Right ventricle myocardium inferior (tissue), 1 donor: ENCODE measurements at places on chromosomes 11 and 22. TPM values are rescaled to one million over a fixed set of nuclear protein-coding genes. Genes with fewer than 3 reads are reported as not detected.
A peak's percentile ranks its signal among the peaks of the same experiment; 100 is the strongest.

GRCh38 chr11:69213964-69214363, 58.2 kb downstream of the SMIM38 start:
- no peak for DNase-seq

- no peak for DNase-seq
These were observed 37.8 kb downstream of the PLEKHA7 start for GRCh38 chr11:16976379-16976778.

ZPR1 gene
- 23.3 TPM for total RNA-seq

GRCh38 chr11:132312701-132313111, 942.3 kb downstream of the NTM start:
- DNase-seq = no peak

- DNase-seq = no peak
These were observed 9.4 kb downstream of the RTN4R start for GRCh38 chr22:20258584-20259326.

ACRV1 gene
- total RNA-seq = not detected

- no peak for DNase-seq
These were observed at the start of gene OSBP2 for GRCh38 chr22:30694640-30695350. Gene OSBP2, plus strand, starts transcription at chr22:30694874. Its CDS starts 36 bp downstream, at chr22:30694910.

CCDC157 gene
- total RNA-seq = 0.46 TPM

DNA sequence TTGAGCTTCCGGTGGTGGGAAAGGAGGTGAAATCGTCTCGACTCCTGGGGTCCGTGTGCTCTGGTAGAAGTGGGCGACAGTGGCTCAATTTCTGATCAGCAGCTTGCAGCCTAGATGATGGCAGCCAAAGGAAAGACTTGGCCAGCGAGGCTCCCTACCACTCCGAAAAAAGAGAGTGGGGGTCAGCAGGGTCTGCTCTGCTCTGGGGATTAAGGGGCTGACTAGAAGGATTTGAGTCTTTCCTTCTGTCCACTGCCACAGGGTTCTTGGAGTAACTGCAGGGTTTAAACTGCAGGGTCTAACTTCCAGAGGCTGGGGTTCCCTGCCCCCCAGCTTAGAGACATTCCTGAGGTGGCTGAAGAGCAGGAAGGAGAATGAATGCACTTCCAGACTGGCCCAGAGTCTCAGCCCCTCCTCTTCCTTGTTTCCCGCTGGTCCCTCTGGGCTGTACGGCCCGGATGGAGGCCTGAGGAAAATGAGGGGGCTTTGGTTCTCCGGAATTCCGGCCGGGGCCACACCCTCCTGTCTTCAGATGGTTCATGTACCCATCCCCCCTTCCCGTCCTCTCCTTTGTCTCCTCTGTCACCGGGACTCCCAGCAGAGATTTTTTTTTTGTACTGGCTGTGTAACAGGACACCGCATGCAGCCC, 907 bp downstream of the SERPINH1 start:
- DNase-seq = no peak

DNA sequence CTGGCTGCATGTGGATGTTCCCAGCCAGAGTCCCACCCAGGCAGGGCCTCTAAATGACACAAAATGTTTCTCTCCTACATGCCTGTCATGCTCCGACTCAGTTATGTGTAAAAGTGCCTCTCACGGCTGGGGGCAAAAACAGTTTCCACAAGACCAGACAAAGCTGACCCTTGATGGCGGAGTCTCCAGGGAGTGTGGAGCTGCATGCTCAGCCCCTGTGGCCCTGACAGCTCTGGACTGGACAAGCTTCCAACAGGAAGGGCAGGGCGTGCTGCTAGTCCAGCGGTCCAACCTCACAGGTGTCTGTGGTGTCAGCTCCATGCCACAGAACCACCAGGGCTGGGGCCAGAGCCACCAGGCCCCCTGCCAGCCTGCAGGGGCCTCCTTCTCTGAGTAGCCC, 149.6 kb downstream of the CRYBB2 start:
- DNase-seq = peak; percentile 18

DNA sequence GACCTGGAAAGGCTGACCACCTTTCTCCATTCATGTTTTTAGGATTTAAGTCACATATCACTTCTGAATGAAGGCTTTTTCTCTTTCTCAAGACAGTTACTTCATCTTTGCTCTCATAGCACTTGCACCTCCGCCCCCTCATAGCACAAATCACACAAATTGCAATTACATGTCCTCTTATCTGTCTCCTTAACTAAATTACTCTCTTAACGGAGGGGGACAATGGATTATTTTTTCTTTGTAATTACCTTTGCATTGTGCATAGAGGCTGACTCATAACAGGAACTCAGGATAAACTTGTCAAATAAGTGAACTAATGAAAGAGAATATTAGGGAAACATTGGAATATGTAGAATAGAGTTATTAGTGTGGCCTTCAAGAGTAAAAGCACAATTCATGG, 94.7 kb downstream of the MUC15 start:
- DNase-seq = no peak

MPPED2 gene
- 9.7 TPM for total RNA-seq

- DNase-seq = no peak
These were observed 292.8 kb downstream of the NXPE2 start for GRCh38 chr11:114970927-114971645.

DNA sequence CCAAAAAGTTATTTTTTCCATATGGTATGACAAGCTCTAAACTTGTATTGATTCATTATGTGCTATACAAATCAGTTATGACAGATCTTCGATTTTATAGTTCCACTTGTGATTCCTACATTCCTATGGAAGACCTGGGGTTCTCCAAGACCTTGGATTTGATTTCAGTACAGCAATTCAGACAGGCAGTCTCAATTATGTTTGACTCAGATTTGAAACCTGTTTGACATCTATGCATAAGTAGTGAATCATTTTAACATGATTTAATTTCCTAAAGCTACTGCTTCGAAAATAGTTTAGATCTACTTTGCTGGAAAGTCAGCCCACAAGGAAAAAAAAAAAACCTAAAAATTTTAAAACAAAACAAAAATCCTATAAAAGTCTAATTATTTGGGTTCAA, 820.4 kb downstream of the LUZP2 start:
- DNase-seq = no peak

KDM4E gene
- total RNA-seq = not detected

- no peak for DNase-seq
These were observed 5.1 kb upstream of the RPS3 start for GRCh38 chr11:75394085-75394840.

DNA sequence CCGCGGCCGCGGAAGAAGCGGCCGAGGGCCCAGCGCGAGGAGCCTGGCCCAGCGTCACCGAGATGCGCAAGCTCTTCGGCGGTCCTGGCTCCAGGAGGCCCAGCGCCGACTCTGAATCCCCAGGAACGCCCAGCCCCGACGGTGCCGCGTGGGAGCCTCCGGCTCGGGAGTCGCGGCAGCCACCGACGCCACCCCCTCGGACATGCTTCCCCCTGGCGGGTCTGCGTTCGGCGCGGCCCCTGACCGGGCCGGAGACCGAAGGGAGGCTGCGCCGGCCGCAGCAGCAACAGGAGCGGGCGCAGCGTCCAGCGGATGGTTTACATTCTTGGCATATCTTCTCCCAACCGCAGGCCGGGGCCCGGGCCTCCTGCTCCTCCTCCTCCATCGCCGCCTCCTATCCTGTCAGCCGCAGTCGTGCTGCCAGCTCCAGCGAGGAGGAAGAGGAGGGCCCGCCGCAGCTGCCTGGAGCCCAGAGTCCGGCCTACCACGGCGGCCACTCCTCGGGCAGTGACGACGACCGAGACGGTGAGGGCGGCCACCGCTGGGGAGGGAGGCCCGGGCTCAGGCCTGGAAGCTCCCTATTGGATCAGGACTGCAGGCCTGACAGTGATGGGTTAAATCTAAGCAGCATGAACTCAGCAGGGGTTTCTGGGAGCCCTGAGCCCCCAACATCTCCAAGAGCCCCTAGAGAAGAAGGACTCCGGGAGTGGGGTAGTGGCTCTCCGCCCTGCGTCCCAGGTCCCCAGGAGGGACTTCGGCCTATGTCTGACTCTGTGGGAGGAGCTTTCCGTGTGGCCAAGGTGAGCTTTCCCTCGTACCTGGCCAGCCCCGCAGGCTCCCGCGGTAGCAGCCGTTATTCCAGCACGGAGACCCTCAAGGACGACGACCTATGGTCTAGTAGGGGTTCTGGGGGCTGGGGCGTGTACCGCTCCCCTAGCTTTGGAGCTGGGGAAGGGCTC, 1.2 kb downstream of the ARHGEF17 start:
- DNase-seq = peak; percentile 96

DNA sequence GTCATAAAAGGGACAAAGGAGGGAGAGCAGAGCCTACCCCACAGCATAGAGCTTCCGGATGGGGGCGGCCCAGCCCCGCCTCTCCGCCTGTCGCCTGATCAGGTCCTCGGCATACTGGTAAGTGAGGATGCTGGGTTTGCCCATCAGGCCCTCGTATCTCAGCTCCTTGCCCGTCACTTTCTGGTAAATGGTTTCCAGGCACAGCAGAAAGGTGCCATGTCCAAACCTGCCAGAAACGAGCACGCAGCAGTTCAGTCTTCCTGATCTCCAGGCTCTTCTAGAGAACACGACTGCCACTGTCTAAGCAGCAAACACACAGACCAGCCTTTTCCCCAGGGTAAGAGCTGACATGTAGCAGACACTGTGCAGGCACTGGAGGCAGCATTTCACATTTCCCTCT, 17.4 kb upstream of the TMEM121B start:
- DNase-seq = no peak

DNA sequence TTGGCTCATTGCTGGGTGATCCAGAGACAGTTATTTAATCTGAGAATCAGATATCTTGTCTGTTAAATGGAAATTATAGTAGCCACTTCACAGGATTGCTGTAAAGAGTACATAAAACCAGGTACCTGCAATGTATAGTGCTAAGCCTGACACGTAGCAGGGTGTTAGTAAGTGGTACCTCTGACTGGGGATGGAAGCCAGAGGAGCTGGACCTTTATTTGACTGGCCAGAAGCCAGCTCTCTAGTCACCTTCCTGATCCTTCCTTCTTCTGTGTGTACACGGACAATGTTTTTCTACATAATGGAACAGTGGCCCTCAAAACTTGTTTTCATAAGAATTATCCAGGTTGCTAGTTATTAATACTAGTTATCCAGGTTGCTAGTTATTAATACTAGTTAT, 25.5 kb upstream of the EHF start:
- DNase-seq = no peak

TTLL1 gene
- total RNA-seq = 7.3 TPM

CLMP gene
- 8.6 TPM for total RNA-seq

CCDC89 gene
- 0.22 TPM for total RNA-seq

- DNase-seq = no peak
These were observed 50.8 kb upstream of the SLC36A4 start for GRCh38 chr11:93248602-93249001.

MPPED1 gene
- total RNA-seq = not detected

- DNase-seq = no peak
These were observed 13.5 kb upstream of the OSBP2 start for GRCh38 chr22:30680991-30681770.

GRCh38 chr11:103042161-103042560, 49.8 kb downstream of the DCUN1D5 start:
- DNase-seq = no peak

DNA sequence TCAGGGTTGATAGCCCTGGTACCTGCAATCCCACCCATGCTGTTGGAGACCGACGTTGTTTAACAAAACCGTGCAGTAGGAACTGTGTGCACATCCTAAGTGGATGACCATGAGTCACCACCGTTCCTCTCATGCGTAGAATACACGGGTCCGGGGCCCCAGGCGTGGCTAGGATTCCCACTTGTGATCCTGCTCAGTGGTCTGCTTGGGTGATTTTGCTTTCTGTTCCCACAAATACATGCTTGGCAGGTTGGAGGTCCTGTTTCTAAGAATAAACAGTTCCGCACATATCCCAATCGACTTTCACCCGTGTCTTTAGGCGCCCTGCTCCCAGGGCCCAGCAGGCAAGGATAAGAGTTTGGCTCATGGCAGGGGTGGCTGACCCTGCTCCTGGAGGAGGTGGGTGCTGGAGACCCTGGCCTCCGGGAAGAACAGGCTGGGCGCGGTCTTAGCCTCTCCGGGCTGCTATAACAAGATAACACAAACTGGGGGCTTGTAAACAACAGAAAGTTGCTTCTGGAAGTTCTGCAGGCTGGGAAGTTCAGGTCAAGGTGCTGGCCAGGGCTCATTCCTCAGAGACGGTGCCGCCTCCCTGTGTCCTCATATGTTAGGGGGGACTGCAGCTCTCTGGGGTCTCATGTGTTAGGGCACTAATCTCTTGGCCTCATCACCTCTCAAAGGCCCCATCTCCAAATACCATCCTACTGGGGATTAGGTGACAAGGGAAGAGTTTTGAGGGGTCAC, 1028.3 kb downstream of the BRD1 start:
- DNase-seq = peak; percentile 26

- no peak for DNase-seq
These were observed 18.4 kb downstream of the FDX1 start for GRCh38 chr11:110447897-110448745.

DNA sequence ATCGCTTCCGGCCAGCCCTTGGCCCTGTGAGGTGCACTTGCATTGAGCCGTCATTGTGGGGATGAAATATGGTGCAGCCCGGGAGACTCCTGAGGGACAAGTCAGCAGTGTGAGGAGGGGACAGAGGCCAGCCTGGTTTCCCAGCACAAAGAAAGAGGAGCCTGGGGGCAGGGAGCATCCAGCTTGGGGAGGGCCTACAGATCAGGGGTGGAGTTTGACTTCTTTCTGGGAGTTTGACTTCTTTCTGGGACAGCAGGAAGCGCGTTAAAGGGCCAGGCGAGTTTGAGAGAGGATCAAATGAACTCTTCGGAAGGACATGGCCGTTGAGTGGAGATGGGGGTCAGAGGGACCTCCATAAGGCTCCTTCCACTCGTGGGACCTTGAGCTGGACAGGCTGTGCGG, 91.9 kb downstream of the LRRC32 start:
- peak; percentile 72 for DNase-seq

GRCh38 chr22:23119494-23120414, 22.0 kb downstream of the RSPH14 start:
- no peak for DNase-seq

FAM180B gene
- 0.22 TPM for total RNA-seq

DNA sequence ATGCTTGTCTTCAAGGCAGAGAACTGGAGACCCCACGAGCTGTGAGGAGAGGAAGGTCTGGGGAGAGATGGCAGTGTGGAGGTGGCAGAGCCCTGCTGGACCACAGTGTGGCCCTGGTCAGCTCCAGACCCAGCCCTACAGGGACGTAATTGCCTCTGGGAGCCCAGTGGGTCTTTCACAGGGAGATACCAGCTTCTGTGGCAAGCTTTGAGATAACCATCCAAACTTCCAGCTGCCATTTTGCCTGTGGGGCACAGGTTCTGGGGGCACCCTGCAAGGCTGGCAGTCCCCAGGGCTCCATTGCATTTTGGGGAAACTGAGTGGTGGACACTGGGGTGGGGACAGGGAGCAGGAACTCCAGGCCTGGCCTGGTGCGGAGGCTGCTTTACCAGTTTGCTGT, 10.2 kb upstream of the MPPED1 start:
- no peak for DNase-seq
